ENCODE measurements at places on chromosomes 5 and 9. TPM values are rescaled to one million over a fixed set of nuclear protein-coding genes. Genes with fewer than 3 reads are reported as not detected.

The TUSC1 gene
- 7.1 TPM for total RNA-seq

The NTNG2 gene
- total RNA-seq: 1.6 TPM

The RANBP3L gene
- total RNA-seq: not detected

The MAP3K1 gene
- 1.7 TPM for total RNA-seq

The PAXX gene
- total RNA-seq: 76.5 TPM

The UGT3A2 gene
- total RNA-seq: not detected

The SLC1A3 gene
- total RNA-seq: not detected

The SETD9 gene
- total RNA-seq: 4.9 TPM

The CRHBP gene
- total RNA-seq: 0.25 TPM

The SLC38A9 gene
- total RNA-seq: 23.6 TPM

The NADK2 gene
- 11.8 TPM for total RNA-seq

The NLN gene
- 65.3 TPM for total RNA-seq

The RASGEF1C gene
- total RNA-seq: not detected

The LURAP1L gene
- 18.6 TPM for total RNA-seq

The MAP1B gene
- total RNA-seq: 31.8 TPM

The STKLD1 gene
- total RNA-seq: 0.71 TPM

The ANGPTL2 gene
- total RNA-seq: not detected

The RNF208 gene
- 2.6 TPM for total RNA-seq

The PCDHGA4 gene
- total RNA-seq: 0.16 TPM

The TLR4 gene
- 0.18 TPM for total RNA-seq

The PLCXD3 gene
- 0.37 TPM for total RNA-seq

The INIP gene
- 13.6 TPM for total RNA-seq

The NRG2 gene
- total RNA-seq: 2.0 TPM

The ANKRD33B gene
- total RNA-seq: 10.8 TPM

The SLC45A2 gene
- total RNA-seq: 0.05 TPM

The GABBR2 gene
- total RNA-seq: 0.20 TPM

The FAM78A gene
- 0.32 TPM for total RNA-seq

The FLT4 gene
- 3.1 TPM for total RNA-seq

The MYMK gene
- total RNA-seq: not detected

The PCDHGB3 gene
- 0.17 TPM for total RNA-seq

The MEF2C gene
- 0.05 TPM for total RNA-seq

The PDZD2 gene
- total RNA-seq: 0.10 TPM

The GRM6 gene
- total RNA-seq: not detected

The TLX3 gene
- not detected for total RNA-seq

The MVB12B gene
- 8.1 TPM for total RNA-seq

The GEMIN5 gene
- total RNA-seq: 22.9 TPM

The ANKRD34B gene
- total RNA-seq: 0.18 TPM

The CARD6 gene
- 3.8 TPM for total RNA-seq

The S100Z gene
- not detected for total RNA-seq

The ZNF354C gene
- total RNA-seq: 0.65 TPM

The BTNL8 gene
- not detected for total RNA-seq

The ORM2 gene
- total RNA-seq: not detected

The PRRX2 gene
- 8.7 TPM for total RNA-seq

The PRELID1 gene
- total RNA-seq: 368 TPM
